ENCODE measurements at places on chromosomes 1 and 21.
A peak's percentile ranks its signal among the peaks of the same experiment; 100 is the strongest.

GRCh38 chr1:150536836-150537731 lies 12.1 kb upstream of the ADAMTSL4 start:
- DNase-seq = no peak

- DNase-seq = no peak
Measured at GRCh38 chr1:69738458-69739250, 170.9 kb downstream of the LRRC7 start.

GRCh38 chr1:21534674-21535378 lies 25.6 kb downstream of the ALPL start:
- DNase-seq = no peak

DNA sequence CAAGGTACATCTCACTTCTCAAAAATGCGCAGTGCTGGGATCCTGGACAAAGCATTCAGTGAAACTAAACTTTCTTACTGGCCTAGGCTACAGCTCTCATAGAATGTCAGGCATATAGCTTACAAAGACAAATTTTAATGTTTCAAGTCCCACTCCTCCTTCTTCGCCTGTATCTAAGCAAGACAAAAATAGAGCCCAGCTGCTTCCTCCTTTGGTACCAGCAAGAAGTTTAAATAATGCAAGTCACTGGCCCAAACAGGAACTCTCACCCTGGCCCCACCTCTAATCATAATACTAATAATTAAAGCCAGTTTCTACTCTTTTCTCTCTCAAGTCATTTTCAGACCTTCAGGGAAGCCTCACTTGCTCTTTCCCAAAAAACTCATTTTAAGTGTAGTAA lies 1267.9 kb downstream of the MRPL39 start:
- DNase-seq = no peak

GRCh38 chr1:234988536-234988935 lies 140.1 kb downstream of the TOMM20 start:
- DNase-seq = no peak

DNA sequence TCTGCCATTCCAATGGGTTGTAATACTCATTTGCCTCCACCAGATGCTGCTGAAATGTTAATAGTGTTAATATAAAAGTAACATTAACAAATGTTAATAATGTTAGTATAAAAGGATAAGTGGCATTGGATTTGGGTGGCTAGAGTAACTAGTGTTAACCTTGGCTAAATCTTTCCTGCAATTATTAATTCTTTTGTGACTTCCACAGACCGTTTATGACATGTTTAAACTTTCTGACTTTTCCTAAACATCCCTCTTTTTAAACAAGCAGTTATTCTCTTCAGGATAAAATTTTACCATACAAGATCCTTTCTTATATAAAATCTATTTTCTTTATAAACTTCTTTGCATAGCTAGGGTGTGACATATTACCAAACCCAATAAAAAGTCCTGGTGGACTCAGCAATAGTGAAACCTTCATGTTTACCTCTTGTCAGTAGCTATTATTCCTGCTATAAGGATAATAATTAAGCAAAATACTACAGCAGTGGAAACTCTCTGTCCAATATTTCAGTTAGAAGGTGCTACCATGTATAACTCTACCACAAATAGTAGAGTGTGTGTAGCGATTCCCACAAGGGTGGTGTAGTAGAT lies 41.5 kb downstream of the CCDC30 start:
- DNase-seq = no peak

DNA sequence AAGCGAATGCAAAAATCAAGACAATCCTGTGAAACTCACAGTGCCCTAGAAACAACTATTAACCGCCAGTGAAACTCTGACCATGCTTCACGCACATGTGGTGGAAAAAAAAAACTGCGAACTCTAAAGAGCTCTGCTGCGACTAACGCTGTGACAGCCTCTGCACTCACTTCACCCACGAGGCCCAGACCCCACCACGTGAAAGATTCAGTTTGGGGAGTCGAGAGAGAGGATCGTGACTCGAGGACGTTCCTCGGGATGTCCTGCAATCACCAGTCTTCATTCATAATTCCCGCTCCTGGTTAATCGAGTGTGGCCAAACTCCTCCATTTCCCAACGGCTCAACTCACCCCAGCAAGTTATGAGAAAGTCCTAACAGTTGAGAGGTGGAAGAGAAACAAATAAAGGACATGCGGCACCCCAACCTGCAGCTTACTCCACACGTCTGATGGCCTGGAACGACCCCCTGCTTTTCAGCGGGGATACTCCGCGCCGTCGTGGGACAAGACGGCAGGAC lies 1.1 kb downstream of the SERBP1 start:
- peak; percentile 32 for DNase-seq

DNA sequence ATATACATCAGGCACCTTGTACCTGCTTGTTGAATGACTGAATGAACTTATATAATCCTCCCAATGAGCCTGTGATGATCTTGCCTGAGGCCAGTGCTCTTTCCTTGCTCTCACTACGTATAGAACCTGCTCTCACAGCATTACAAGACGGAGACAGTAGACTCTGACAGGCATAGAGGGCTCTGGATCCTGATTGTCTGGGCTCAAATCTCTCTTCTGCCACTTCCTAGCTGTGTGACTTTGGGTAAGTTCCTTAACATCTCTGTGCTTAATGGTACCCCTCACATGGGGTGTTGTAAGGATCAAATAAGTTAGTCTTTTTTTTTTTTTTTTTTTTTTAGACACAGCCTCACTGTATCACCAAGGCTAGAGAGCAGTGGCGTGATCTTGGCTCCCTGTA lies 4.2 kb upstream of the MAN1C1 start:
- DNase-seq = no peak

GRCh38 chr1:8814865-8815264 lies 2.6 kb downstream of the RERE start:
- no peak for DNase-seq

DNA sequence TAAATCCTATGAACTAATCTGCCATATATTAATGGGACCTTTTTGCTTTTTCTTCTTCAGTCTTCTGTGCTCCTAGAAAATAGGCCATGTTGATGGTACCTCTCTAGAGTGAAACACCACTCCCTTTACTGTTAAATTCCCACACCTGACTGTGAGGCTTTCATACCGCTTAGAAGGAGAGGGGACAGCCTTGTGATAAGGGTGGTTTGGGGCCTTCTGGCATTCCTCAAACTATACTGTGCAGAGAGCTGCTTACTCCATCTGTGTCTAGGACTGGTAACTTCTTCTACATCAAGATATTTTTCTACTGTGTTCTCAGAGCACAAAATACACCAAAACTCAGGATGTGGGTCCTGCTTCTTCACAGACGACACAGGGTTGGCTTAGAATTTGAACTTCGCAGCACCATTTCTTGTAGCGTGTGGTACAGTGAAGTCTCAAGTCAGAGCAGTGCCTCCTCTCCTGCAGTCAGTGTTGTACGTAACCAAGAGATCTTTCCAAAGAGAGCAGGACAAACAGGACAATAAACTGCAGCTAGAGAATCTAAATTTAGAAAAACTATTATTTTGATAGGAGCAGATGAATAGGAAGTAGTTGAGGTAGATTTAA lies 43.8 kb downstream of the MACO1 start:
- DNase-seq = no peak

DNA sequence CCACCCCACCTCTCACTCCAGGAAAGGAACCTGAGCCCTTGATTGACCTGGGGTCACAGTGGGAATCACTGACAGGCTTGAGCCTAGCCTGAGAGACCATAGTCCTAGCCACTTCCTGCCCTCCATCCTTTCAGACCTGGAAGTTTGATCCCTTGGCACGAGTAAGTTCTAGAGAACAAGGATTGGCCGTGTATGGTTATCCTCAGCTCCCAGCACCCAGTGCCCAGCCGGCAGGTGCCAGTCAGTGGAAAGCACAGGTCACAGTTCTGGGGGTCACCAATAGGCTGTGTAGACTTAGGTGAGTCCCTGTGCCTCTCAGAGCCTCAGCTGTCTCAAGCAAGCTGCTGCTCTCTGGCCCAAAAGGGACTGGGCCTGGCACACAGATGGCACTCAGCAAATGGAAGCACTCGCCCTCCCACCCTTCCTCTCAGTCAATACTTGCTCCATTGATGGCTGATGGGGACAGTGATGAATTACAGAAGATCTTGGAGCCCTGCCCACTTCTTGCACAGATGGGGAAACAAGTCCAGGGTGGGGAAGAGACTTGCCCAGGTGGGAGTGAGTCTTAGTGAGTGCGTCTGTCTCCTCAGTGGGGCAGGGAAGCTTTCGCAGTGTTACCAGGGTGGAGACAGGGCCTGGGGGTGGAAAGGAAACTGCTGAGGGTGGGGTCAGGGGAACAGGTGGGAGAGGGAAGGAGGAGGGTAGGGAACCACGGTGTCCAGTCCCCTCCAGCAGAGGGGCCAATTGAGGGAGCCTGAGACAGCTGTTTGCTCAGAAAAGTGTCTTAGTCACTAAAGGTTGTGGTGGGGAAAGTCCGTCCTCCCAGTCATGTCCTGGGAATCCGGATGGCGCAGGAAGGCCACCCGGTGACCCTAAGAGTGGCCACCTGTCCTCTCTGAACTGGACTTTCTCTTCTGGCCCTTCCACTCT lies 2.6 kb upstream of the KCNQ4 start:
- no peak for DNase-seq

GRCh38 chr21:29186246-29186645 lies 55.8 kb downstream of the MAP3K7CL start:
- DNase-seq = no peak

GRCh38 chr1:241292973-241293372 lies 64.0 kb downstream of the RGS7 start:
- no peak for DNase-seq

DNA sequence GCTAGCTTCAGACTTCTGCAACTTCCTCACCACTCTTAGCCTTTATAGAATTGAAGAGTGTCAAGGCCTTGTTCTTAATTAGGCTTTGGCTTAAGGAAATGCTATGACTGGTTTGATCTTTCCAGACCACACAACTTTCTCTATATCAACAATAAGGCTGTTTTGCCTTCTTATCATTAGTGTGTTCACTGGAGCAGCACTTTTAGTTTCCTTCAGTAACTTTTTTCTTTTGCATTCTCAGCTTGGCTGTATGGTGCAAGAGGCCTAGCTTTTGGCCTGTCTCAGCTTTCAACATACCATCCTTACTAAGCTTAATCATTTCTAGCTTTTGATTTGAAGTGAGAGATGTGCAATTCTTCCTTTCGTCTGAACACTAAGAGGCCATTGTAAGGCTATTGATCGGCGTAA lies 8.6 kb downstream of the PRKACB start:
- DNase-seq = no peak

- DNase-seq = no peak
Measured at GRCh38 chr1:85838238-85838637, 130.0 kb upstream of the ZNHIT6 start.

GRCh38 chr1:61337981-61338848 lies 255.9 kb downstream of the NFIA start:
- DNase-seq = peak; percentile 81

- no peak for DNase-seq
Measured at GRCh38 chr1:209655411-209656231, 3.4 kb upstream of the LAMB3 start.

DNA sequence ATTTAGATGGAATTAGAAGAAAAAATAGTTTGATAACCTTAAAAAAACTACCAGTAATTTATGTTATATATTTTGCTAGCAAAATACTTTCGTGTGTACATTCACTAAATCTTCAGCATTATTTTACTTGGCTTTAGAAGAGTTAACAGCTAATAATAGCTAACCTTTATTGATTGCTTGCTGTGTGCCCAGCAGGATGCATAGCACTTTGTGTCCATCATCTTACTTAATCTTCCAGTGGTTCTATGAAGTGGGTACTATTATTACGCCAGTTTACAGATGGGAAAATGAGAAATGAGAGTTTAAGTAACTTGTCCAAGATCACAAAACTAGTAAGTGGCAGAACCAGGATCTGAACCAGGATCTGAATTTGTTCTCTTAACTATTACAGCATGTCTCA lies 41.7 kb upstream of the GPR25 start:
- DNase-seq = no peak

GRCh38 chr1:2313651-2314261 lies 77.6 kb downstream of the MORN1 start:
- no peak for DNase-seq

GRCh38 chr1:67135354-67135753 lies 584 bp upstream of the C1orf141 start:
- no peak for DNase-seq

- no peak for DNase-seq
Measured at GRCh38 chr1:156481527-156481926, 19.0 kb downstream of the MEF2D start.

- DNase-seq = no peak
Measured at GRCh38 chr21:7957713-7958064, 2563.7 kb upstream of the TPTE start.

GRCh38 chr1:111699268-111699667 lies 39.9 kb downstream of the INKA2 start:
- no peak for DNase-seq

DNA sequence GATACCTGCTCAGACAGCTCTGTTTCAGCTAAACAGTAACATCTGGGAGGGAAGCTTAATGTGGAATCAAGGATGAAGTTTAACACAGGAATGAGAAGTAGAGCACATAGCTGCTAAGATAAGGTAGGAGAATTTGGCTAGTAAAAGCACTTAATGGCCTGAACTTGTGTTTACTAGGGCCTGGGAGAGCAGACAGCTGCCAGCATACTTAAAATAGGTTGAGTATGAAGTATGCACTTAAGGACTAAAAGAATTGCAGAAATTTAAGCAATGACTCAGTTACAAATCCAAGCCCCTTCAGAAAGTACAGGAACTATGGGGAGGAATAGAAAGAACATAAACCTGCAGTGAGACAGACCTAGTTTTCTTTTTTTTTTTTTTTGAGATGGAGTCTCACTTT lies 53.0 kb downstream of the BACH1 start:
- no peak for DNase-seq

DNA sequence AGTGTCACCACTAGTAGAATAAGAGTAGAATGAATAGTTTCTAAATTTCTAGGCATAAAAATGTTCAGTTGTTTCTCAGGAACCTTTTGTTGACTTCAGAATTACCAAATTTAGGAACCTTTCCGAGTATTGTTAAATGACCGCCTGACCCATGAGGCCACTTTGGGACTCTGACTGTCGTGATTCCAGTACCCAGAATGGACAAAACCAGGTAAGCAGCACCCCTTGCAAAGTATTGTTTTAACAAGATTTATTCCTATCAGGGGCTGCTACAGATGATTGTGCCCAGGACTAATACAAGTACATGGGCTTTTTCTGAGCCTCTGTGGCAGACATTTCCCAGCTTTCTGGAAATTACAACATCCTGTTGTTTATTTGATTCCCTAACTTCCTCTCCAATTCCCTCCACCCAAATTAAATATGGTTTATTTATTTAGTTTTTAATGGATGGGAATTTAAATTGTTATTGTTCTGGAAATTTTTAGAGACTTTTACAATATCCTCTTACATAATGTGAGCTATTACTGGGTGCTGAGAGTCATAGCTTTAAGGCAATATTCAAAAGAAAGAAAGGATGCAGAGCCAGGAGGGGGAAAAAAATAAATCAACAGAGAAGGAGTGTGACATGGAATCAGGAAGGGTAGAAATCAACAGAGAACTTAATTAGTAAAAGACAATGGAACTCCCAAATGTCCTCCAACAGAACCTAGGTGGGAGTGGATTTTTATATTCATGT lies 37.4 kb upstream of the NTPCR start:
- DNase-seq = no peak

- DNase-seq = no peak
Measured at GRCh38 chr1:196131691-196132090, 476.5 kb downstream of the KCNT2 start.
